Activated CD4-positive, alpha-beta T cell treated with anti-CD3 and anti-CD28 coated beads, Interleukin-2, amount 10 ng/mL, durations not matched to agents 24 days and 14 days (primary cell): ENCODE measurements at places on chromosomes 7 and 10. TPM values are rescaled to one million over a fixed set of nuclear protein-coding genes. Genes with fewer than 3 reads are reported as not detected.

DNA sequence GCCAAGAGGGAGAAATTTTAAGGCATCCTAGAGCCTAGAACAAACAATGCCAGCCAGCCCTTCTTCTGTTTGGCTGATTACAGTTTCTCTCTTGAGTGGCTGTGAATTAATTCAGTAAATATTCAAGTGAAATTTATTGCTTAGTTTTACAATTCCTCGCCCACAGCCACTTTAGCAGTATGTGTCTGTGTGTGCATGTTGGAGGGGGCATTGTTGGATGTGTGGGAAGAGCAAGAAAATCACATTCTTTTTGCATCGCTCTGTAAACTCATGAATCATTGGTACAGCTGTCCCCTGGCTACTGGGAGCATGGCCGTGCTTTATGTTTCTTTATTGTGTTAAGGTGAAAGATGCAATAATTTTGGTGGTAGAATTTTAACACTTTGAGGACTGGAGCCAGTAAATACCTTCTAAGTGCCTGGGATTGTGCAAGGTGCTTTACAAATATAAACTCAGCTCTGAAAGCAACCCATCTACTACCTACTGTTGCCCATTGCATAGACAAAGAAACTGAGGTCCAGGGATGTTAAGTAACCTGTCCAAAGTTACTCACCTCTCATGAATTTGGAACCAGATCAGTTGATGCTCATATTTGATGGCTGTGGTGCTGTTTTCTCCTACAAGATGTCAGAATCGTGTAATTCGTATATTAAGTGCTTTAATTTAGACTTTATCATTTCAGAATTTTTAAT lies 89.9 kb upstream of the BTBD16 start:
- DNase-seq: no peak

DNA sequence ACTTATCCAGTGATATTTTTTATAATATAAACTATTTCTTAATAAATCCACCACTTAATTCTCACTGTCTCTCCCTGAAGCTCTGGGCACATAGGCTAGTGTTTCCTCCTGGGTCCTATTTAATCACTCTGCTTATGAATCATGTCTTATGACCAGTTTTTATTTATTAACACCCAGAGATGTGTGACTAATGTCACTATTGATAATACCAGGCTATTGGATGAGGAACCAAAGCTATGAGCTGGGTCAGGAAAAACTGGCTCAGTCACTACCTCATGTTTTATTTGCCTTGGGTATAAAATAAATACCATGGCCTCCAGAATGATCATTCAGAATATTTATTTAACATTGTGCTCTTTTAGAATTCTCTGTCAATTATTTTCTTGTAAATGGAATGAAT lies 5.2 kb downstream of the SEMA3E start:
- no peak for DNase-seq

- DNase-seq: no peak
Measured at GRCh38 chr7:41809116-41809515, 106.2 kb upstream of the INHBA start.

The FKBP6 gene
- not detected in 2 replicates for total RNA-seq

The ELOVL3 gene
- total RNA-seq: 0.14 TPM in 1 of 2 replicates, not detected in the other

The MYL10 gene
- not detected in 2 replicates for total RNA-seq

The ADAM12 gene
- not detected in 2 replicates for total RNA-seq
